ENCODE measurements at places on chromosomes 12 and 14. TPM values are rescaled to one million over a fixed set of nuclear protein-coding genes. Genes with fewer than 3 reads are reported as not detected.

The CMAS gene
- 48.5 TPM for total RNA-seq

The KIF26A gene
- 0.07 TPM for total RNA-seq

GRCh38 chr12:53195516-53196420 is 11.3 kb downstream of the ITGB7 start:
- no peak for DNase-seq

DNA sequence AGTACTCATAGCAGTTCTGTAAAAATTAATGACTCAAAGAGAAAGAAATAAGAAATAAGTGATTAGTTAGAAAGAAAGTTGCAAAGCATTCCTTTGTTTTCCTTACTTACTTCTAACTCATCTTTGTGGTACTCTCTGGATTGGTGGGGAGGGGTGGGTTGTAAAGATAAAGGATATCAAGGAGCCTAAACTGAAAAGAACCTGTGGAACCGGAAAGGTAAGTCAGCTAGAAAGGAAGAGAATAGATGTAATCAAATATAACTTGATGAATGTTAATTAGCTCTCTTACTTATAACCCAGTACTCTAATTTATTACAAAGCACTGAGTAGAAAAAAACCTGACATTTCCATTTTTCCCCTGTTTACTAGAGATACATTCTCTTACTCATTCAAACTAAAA is 37.5 kb upstream of the KRR1 start:
- DNase-seq = no peak

- DNase-seq = no peak
Observed at GRCh38 chr12:108277613-108278012, 61.5 kb downstream of the CMKLR1 start.

The OR4E2 gene
- not detected for total RNA-seq

DNA sequence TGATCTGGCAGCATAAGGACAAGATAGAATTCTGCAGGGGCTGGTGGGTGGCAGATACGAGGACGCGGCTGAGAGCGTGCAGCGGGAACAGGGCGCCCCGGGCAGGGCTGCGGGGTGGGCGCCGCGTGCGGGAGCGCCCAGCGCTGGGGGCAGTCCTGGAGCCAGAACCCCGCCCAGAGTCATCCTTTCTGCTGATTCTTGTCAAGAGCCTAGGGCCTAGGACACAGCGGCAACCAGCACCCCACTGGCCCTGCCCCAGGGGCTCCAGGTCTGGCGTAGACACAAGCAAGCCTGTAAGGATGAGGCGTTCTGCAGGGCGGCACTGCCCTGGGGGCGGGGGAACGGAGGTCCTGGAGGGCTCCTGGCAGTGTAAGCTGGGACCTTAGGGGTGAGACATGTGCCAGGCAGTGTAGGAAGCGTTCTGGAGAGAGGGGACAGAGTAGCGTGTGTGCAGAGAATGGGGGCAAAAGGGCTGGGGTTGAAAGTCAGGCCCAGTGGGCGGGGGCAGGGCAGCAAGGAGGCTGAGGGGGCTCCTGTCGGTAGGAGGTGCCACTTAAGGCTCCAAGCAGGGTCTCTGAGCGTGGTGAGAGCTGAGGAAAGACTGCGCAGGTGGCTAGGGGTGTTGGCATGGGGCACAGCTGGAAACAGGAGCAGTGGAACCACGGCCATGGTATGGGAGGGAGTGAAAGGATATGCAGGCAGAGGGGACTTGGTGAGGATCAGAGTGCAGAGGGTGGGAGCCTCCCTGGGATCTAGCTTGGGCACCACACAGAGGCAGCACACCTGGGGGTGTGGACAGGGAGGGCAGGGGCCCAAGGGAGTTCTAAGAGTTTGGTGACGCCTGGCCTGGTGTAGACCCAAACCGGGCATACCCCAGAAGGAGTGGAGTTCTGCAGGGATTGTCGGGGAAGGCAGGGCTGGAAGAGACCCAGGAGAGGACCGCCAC is 845 bp upstream of the AHNAK2 start:
- DNase-seq = no peak

The GPR68 gene
- total RNA-seq = 1.2 TPM

DNA sequence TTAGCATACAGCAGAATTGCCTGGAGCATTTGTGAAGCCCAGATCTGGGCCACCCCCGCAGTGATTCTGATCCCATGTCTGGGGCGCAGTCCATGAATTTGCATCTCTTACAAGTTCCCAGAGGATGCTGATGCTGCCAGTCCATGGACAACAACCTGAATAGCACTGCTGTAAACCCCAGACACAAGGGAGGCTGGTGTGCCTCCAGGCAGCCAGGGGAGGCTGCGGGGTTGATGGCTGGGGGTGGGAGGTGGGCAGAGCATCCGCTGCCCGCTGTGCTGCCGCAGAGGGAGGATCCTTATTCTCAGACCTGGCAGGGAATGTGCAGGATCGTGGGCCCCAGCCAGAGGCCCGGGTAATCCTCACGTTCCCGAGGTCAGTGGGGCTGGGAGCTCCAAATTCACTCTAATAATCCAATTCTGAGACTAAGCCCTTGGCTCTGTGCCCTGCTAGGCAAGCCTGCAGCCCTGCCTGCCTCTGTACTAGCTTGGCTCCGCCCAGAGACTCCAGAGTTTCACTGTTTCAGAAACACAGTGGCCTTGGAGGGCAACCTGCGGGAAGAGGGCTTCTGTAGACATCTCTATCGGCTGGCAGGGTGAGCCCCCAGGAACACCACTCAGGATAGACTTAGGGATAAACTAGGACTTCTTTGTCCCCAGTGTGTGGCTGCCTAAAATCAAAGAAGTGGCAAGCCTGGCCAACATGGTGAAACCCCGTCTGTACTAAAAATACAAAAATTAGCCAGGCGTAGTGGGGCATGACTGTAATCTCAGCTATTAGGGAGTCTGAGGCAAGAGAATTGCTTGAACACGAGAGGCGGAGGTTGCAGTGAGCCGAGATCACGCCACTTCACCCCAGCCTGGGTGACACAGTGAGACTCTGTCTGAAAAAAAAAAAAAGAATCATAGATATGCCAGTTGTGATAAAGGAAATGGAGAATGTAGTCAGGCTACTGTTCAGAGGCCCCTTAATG is 17.8 kb upstream of the MLEC start:
- no peak for DNase-seq

- DNase-seq = no peak
Observed at GRCh38 chr12:98579835-98580234, 13.7 kb upstream of the SLC25A3 start.

DNA sequence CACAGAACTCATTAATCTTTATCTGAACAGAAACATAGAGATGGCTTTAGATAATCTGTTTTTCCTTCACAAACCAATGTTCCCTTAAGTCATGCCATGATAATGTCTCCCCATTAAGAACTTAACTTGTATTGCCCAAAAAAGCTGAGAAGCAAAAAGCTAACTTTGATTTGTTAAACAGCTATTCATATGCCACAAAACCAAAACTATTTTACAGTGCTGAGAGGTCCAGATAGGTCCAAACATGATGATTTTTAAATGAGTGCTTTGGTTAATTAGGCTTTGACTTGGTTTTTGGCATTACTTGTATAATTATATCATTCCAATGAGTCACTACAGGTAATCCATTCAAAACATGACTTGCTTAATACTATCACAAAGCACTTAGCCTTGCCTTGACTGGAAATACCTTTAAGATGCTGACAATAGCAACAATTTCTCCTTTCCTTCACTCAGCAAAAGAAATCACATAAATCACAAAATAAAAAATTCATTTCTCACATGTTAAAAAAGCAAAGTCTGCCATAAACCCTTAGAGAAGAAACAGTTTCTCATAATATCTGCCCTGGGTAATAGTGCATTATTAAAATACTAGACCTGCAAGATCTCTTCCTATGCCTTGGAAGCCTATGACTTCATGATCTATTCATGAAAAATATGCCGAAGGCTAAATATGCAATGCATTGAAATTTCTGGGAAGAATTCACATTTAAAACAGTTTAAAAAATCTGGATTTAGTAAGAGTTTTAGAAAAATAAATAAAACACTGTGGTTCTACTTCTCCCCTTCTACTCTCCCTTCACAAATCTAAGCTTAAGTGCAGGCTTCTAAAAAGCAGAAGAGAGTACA is 52.0 kb upstream of the SAV1 start:
- no peak for DNase-seq

- no peak for DNase-seq
Observed at GRCh38 chr12:45730084-45730347, 510 bp downstream of the ARID2 start.

- no peak for DNase-seq
Observed at GRCh38 chr12:114443607-114444421, 37.9 kb upstream of the TBX5 start.

- no peak for DNase-seq
Observed at GRCh38 chr12:38813923-38814322, 91.5 kb downstream of the CPNE8 start.

Measured in activated naive CD4-positive, alpha-beta T cell treated with anti-CD3 and anti-CD28 coated beads for 36 hours (primary cell).